ENCODE measurements at places on chromosomes 3 and 15.
A peak's percentile ranks its signal among the peaks of the same experiment; 100 is the strongest.

GRCh38 chr3:112508261-112508660, 9.0 kb upstream of the BTLA start:
- no peak for DNase-seq

DNA sequence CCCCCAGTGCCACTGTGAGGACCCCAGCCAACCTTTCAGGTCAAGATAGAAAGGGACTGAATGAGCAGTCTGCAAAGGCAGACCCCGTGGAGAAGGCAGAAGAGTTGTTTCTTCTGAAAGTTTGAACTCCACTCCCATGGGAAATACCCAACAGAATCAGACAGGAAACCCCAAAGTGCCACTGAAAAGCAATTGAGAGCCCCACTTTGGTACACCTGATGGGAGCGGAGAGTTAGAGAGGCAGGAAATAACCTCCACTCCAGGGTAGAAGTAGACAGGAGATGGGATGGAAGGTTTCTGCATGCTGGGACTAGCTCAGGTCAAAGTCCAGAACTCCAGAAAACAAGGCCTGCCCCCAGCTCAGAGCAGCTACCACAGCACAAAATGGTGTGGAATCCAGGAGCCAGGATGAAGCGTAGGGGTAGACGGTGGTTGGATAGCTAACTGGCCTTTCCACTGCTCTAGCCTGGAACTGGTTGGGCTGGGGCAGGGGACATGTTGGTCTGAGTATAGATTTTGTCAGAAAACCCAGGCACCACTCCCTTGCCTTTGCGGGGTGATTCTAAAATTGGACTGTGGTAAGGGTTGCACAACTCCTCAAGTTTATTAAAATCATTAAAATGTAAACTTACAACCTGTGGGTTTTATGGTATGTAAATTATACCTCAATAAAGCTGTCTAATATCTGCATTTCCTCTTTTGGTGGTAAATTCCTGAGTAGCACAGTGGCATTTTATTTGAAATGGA, 1.9 kb upstream of the RAB43 start:
- no peak for DNase-seq

DNA sequence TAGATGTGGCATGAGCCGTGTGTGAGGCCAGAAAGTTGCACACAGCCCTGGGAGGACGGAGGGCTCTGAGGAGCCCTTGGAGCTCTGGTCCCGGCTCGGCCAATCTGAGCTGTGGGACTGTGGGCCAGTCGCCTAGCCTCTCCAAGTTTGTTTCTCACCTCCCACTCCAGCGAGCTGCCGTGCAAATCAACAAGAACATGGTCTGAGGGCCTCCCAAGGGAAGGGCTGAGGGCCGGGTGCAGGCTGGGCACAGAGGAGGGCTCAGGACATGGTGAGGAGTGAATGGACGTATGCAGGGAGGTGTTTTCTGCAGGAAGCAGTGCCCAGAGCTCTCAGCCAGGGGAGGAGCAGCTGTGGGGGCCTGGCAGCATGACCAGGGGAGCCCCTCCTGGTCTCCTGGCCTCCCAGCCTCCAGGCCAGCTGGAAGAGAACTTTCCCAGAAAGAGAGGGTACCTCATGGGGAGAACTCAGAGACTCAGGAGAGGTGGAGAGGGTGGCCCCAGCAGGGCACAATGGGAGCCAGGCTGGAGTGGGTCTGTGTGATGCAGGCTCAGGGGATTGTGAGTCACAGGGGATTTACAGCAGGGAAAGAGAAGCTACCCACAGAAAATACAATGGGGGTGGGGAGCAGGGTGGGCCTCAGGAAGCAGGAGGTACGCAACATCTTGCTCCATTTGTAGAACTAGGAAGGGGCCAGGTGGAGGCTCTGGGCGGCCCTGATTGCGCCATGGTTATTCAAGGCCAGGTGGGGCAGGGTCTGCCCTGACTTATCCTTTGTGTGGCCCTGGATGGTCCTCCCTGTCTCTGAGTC, 24.8 kb downstream of the PSTPIP1 start:
- no peak for DNase-seq

- DNase-seq: no peak
Observed at GRCh38 chr15:82921939-82922338, 30.6 kb downstream of the HOMER2 start.

GRCh38 chr15:26438718-26439117, 334.1 kb downstream of the GABRB3 start:
- no peak for DNase-seq

- DNase-seq: no peak
Observed at GRCh38 chr3:71453319-71453718, 130.2 kb downstream of the FOXP1 start.

- no peak for DNase-seq
Observed at GRCh38 chr15:50182219-50183013, 420 bp downstream of the SLC27A2 start.

DNA sequence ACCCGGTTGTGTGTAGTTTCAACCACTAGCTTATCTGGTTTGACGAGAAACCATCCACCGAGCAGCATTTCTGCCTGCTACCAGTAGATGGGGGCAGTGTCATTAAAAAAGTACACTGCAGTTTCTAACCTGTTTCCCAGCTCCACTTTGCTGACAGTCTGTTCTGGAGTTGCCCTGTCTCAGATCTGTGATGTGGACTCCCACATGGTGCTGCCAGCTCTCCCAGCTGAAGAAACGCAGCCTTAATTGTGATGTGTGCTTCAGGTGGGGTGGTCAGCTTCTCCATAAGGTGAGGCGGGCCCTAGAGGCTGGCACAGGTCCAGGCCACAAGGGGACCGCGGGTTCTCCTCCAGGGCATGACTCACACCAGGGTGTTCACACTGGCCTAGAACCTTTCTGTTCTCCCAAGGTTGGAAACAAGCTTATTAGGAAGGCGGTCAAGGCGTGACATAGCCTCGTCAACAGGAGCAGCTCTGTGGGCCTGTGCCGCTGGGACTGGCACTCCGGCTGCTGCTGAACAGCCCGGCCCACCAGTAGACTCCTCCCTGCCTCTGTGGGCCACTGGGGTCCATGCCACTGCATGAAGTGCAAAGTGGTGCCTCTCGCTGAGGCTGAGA, 2.9 kb upstream of the FAM43A start:
- DNase-seq: peak; percentile 71

GRCh38 chr15:82764117-82764490, 41.8 kb downstream of the FSD2 start:
- DNase-seq: no peak

DNA sequence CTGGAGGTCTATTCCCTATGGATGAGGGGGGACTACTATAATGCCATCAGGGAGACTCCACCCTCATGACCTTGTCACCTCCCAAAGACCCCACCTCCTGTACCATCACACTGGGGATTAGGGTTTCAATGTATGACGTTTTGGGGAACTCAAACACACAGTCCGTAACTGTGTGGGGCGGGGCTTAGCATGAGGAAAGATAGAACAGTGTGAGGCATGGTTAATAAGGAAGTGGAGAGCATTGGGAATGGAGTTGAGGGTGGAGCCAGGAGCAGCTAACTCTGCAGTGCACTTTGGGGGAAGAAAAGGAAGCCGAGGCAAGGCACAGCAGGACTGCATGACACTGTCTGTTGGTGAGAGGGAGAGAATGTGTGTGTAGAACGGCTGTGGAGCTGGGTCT, 90.9 kb upstream of the AGBL1 start:
- no peak for DNase-seq
